ENCODE measurements at places on chromosomes 6 and 20.

- H3K27ac ChIP-seq = no peak overlapping the region
- DNase-seq = no peak
- no peaks in the 10 kb centered on the region for H3K27me3 ChIP-seq
- no peaks in the 10 kb centered on the region for H3K36me3 ChIP-seq
These were observed 138.0 kb upstream of the RREB1 start for GRCh38 chr6:6969761-6970223.

DNA sequence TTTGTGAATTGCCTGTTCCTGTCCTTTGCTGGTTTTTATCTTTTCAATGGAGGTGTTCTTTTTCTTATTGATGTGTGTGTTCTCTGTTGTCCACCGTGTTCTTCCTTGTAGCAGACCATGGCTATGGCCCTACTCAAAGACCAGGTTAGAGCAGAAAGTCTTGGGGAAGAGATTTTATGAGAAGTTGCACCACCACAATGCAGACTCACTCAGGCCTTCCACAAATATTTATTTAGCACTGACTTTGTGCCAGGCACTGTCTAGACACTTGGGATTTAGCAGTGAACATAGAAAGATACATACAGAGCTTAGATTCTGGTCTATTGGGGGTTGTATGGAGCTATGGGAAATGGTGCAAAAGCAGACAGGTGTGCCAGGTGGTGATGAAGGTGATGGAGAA is 98.8 kb downstream of the DTD1 start:
- no peak for DNase-seq
- no peaks in the 10 kb centered on the region for H3K36me3 ChIP-seq
- no peak overlapping the region for H3K27ac ChIP-seq
- no peaks in the 10 kb centered on the region for H3K27me3 ChIP-seq
- H3K4me3 ChIP-seq = no peak overlapping the region

GRCh38 chr20:31845300-31845863 is at the start of gene FOXS1:
TSS of gene FOXS1 (minus strand) at chr20:31845604. CDS start at chr20:31845542, 62 bp downstream.
- peaks cover 25% of the 10 kb centered on the region for H3K27me3 ChIP-seq
- H3K4me1 ChIP-seq = peaks cover 51% of the 10 kb centered on the region
- peak within 1 kb of the TSS; percentile 28 for H3K27ac ChIP-seq
- H3K4me3 ChIP-seq = peak within 1 kb of the TSS; percentile 59
- no peaks in the 10 kb centered on the region for H3K36me3 ChIP-seq

- no peaks in the 10 kb centered on the region for H3K27me3 ChIP-seq
- no peaks in the 10 kb centered on the region for H3K36me3 ChIP-seq
- H3K4me1 ChIP-seq = no peaks in the 10 kb centered on the region
- DNase-seq = no peak
These were observed 19.9 kb upstream of the MEP1A start for GRCh38 chr6:46773201-46773855.

GRCh38 chr20:57312138-57312537 is 17.5 kb upstream of the SPO11 start:
- no peak overlapping the region for H3K4me3 ChIP-seq
- no peaks in the 10 kb centered on the region for H3K36me3 ChIP-seq
- DNase-seq = no peak
- H3K27me3 ChIP-seq = peaks cover 52% of the 10 kb centered on the region
- H3K27ac ChIP-seq = no peak overlapping the region
- no peaks in the 10 kb centered on the region for H3K4me1 ChIP-seq

DNA sequence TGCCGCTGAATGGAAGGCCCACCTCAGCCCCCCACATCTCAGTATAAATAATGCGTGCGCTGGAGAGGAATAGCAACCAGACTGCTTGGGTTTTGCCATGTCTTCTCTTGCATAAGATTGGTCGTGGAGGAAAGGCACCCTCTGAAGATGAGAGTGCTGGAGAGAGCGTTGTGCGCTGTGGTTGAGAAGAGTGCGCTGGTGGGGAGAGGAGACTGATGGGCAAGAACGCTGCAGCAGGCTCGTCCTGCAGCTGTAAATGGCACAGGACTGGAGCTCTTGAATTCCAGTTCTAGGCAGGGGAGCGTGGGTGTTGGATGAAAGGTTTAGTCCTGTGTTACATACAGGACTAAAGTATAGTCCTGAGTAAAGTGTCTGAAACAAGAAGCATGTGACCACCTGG is 51.5 kb downstream of the RPRD1B start:
- no peak overlapping the region for H3K4me3 ChIP-seq
- no peaks in the 10 kb centered on the region for H3K27me3 ChIP-seq
- H3K36me3 ChIP-seq = peaks cover 16% of the 10 kb centered on the region
- peaks cover 17% of the 10 kb centered on the region for H3K4me1 ChIP-seq

- peak overlapping the region; percentile 52 for H3K27ac ChIP-seq
- no peak overlapping the region for H3K4me3 ChIP-seq
- peaks cover 86% of the 10 kb centered on the region for H3K4me1 ChIP-seq
- DNase-seq = peak; percentile 28
- H3K36me3 ChIP-seq = no peaks in the 10 kb centered on the region
These were observed 76.9 kb downstream of the NCOA3 start for GRCh38 chr20:47578543-47578942.

GRCh38 chr6:90467546-90467945 is 119.3 kb downstream of the MAP3K7 start:
- no peak for DNase-seq
- H3K4me1 ChIP-seq = no peaks in the 10 kb centered on the region
- H3K27me3 ChIP-seq = peaks cover 9% of the 10 kb centered on the region
- H3K4me3 ChIP-seq = no peak overlapping the region

GRCh38 chr6:79077715-79078074 is 359 bp downstream of the PHIP start:
- no peaks in the 10 kb centered on the region for H3K36me3 ChIP-seq
- no peak for DNase-seq
- peak overlapping the region; percentile 98 for H3K27ac ChIP-seq
- H3K4me3 ChIP-seq = peak overlapping the region; percentile 92

DNA sequence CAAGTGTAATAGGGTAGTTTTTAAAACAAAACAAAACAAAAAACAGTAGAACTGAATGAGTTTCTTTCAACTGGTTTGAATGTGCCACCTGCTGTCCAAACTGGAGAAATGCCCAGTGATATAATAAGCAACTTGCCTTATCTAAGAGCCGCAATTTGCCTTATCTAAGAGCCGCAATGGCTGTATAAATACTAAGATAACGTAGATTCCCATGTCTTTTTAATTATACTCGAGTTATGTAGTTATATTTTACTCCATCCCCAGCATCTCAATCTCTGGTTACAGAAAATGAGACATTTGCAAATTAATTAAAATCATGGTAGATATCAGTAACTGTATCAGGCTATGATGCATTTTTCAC is 67.2 kb downstream of the RPP40 start:
- peaks cover 20% of the 10 kb centered on the region for H3K36me3 ChIP-seq
- no peak overlapping the region for H3K4me3 ChIP-seq
- DNase-seq = peak; percentile 25
- peaks cover 10% of the 10 kb centered on the region for H3K4me1 ChIP-seq
- no peak overlapping the region for H3K27ac ChIP-seq

DNA sequence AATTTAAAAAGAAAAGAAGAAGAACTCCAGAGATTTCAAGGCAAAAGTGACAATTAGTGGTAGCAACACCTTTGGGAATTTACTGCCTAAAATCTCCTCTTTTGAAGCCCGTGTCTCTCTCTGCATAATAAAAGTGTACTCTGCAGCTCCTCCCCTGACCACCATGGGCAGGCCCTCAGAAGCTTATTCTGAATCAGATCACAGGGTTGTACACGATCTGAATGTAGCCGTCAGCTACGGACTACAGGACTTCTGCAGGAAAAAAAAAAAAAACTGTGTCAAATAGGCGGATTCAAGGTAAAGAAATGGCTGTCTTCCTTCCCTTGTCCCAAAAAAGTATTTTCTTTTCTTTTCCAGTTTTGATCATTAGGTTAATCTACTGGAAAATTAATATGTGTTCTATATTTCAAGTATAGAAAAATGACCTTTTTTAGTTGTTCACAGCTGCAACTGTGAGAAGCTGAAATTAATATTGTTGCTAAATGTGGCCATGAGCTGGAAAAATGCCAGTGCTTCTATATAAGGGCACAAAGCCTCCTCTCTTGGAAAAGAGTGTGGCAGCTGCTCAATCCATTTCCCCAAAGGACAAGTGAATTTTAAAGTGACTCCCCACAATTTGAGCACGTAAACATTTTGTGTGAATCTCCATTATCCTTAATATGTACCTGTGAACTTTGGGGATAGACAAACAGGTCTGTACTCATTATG is 397.4 kb downstream of the C6orf118 start:
- no peaks in the 10 kb centered on the region for H3K36me3 ChIP-seq
- peak overlapping the region; percentile 33 for H3K4me3 ChIP-seq
- no peak overlapping the region for H3K27ac ChIP-seq
- DNase-seq = peak; percentile 22
- H3K27me3 ChIP-seq = no peaks in the 10 kb centered on the region

DNA sequence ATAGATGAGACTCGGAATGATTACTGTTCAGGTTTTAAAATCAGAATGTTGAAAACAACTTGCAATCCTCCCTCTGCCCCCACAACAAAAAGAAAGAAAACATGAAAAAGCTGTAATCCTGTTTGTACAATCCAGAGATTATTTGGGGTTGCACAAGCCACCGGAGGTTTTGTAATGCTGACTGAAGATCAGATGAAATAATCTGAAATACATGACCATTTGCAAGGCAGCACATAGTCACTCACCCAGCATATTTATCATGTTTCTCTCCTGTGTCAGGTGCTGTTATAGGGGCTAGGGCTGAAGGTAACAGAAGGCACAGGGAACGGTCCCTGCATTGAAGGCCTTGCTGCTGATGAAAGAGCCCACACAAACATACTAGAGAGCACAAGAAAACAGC is 85.3 kb downstream of the SIM1 start:
- H3K4me1 ChIP-seq = no peaks in the 10 kb centered on the region
- no peaks in the 10 kb centered on the region for H3K27me3 ChIP-seq
- no peak overlapping the region for H3K4me3 ChIP-seq
- H3K27ac ChIP-seq = no peak overlapping the region
- no peaks in the 10 kb centered on the region for H3K36me3 ChIP-seq

DNA sequence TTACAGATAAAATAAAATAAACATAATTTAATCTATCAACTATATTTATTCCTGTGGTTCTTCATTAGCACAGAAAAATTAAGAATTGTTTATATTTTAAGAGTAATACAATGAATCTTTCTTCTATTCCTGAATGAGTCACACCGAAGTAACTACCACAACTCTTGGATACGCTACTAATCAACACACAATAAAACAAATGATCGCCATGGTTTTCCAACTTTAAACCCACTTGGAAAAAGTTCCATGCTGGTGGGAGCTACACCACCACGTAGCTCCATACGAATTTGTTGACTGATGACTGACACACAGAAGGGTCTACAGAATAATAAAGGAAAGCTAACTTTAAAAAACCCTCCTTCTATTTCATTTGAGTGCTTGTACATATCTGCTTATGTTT is 135.8 kb upstream of the NEDD9 start:
- no peak for DNase-seq
- peak overlapping the region; percentile 55 for H3K27ac ChIP-seq
- no peaks in the 10 kb centered on the region for H3K36me3 ChIP-seq
- no peaks in the 10 kb centered on the region for H3K27me3 ChIP-seq

DNA sequence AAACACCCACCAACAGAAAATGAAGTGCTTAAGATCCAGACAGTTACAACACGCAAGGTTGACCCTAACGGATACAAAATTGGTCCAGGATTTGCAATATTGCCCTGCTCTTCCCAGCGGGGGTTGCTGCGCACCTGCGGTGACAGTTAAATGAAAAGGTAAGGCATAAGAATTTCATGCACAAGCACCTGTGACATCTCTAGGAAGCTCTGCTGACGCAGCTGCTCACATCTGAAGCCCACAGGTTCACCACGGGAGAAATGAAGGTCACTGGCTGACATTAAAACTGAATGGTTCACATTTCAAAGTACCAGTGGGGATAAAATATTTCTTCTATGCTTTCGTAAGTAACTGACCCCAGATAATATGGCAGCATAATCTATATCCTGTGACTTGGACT is 689.3 kb upstream of the AGPAT4 start:
- no peaks in the 10 kb centered on the region for H3K4me1 ChIP-seq
- H3K36me3 ChIP-seq = no peaks in the 10 kb centered on the region
- no peaks in the 10 kb centered on the region for H3K27me3 ChIP-seq

DNA sequence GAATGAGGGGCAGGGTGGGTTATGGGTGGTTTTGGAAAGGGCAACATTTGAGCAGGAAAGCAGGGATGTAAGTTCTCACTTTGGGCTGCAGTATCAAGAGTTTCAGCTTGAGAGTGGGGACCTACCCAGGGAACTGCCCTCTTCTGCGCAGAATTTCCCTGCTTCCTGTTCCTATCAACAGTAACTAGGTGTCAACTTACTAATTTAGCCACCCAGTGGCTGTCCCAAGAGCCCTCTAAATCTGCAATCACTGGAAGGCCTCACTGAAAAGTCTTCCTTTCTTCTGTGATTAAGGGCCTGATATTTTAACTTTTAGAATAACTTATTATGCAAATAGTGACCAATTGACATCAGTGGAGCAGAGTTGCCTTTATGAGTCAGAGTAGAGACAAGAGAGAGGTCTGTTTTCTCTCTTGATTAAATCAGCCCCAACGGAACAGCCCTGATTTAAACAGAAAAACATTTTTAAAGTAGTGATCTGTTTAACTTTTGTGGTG is 118.2 kb upstream of the RIPOR2 start:
- H3K27me3 ChIP-seq = no peaks in the 10 kb centered on the region
- H3K4me3 ChIP-seq = no peak overlapping the region
- H3K4me1 ChIP-seq = no peaks in the 10 kb centered on the region
- H3K36me3 ChIP-seq = no peaks in the 10 kb centered on the region

DNA sequence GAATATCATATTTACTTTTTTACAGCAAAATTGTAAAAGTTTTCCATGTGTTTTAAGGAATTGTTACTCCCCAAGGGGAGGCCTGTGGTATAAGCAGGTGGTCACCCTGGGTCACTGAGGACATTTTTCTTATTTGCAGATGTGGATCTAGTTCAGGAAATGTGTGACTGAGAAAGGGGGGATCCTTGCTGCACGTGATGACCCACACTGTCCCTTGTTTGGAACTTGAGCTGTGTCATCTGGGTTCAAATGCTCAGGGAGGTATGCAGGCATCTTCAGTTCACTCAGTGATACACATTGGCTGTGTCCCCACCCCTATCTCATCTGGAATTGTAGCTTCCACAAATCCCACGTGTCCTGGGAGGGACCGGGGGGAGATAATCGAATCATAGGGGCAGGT is 431.9 kb upstream of the CDH4 start:
- DNase-seq = no peak
- no peaks in the 10 kb centered on the region for H3K4me1 ChIP-seq
- no peak overlapping the region for H3K27ac ChIP-seq

DNA sequence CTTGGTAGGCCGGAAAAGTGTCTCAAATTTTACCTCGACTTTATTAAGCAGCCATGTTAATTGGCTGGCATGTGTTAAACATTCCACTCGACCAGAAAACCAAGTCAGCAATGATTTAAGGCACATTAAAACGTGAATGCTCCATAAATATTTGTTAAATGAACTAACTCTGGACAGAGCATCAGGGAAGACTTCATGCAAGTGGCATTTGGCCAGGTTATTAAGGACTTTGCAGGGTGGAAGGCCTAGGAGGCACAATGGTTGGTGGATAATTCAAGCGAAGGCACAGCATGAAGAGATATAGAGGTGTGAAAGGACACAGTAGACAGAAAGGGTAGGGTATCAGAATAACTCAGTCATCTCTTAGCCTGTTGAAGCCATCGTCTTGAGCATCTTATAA is 23.0 kb downstream of the ELOVL5 start:
- no peak overlapping the region for H3K4me3 ChIP-seq
- no peak for DNase-seq
- H3K4me1 ChIP-seq = peaks cover 37% of the 10 kb centered on the region
- no peaks in the 10 kb centered on the region for H3K27me3 ChIP-seq
- H3K27ac ChIP-seq = peak overlapping the region; percentile 78
